ENCODE measurements at places on chromosomes 13 and 19.

DNA sequence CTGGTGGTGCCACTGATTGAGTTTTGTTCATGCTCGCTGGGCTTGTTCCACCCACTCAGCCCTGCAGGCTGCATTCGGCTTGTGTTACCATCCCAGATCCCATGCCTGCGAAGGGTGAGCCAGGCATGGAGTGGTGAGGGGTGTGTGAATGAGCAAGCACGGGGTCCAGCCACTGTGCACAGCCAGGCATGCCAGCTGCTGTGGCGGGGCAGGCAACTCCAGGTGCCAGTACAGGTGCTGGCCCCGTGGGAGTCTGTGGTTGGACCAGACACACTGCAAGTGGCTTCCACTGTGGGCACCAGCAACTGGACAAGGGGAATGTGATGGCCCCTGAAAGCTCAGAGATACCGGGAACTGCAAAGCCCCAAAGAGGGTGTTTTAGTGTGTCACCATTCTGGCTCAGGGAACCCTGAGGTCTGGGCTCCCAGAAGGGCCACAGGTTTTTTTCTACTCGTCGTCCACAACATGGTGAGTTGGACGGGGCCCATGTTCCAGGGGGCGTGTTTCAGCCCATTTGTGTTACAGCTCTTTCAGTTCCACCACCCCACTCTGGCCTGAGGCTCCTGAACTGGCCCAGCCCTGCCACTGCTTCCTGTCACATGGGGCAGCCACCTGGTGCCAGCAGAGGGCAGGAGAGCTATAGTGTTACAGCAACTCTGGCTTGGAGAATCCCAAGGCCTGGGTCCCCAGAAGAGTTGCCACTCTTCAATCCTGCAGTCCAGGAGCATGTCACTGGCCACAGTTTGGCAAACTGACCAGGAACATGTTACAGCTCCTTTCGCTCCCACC lies 217.0 kb upstream of the OBI1 start:
- no peak for DNase-seq

DNA sequence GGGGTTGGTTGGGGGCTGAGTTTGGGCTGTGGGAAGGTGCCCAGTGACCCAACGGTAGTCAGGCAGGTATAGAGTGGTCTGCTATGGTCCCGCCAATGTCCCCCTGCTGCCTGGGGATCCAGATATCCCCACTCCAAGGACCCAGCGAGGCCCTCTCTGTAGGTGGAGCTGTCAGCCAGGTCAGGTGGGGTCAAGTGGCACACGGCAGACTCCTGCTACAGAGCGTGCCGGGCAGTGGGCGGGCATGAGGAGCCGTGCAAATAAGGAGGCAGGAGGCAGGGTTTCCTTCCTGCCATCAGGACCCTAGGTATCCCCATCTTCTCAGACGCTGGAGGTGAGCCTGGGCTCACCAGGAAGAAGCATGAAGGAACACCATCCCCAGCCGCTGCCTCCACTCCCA lies 14.9 kb downstream of the EVI5L start:
- no peak for DNase-seq

DNA sequence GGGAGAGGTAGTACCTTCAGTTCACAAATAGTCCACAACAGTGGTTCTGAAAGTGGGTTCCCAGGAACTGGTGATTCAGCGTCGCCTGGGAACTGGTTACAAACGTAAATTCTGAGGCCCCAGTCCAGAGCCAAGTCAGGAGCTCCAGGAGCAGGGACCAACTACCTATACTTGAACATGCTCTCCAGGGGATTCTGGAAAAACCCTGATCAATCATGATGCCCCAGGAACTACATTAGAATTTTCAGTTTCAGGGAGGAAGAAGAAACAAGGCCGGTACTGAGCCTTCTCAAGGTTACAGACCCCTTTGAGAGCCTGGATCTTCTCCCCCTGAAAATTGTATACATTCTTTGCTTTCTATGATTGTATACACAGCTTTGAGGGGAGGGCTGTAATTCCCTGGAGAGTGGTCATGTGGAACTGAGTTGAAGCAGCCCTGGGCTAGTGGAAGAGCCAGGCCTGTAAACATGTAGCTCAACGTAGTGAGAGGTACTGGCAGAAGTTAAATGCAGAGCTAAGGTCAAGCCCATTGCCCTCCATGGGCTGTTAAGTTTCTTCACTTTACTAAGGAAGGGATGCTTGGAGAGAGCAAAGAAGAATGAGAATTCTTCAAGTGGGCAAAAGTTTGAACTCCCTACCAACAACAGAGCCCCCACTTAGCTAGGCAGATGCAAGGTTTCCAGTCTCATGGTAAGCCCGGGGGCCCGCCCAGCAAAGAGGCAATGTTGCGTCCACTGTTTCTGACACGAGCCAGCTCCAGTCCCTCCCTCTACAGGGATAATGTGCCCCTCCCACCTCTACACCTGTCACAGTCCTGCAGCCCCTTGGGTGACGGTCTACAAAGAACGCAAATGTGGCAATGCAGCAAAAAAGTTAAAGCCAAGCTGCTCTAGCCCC lies 17.0 kb downstream of the DOCK9 start:
- DNase-seq, result peak; percentile 18

GRCh38 chr19:3046698-3047495 lies 15.4 kb downstream of the TLE5 start:
- no peak for DNase-seq

- peak; percentile 62 for DNase-seq
These were observed 16.8 kb downstream of the SPC24 start for GRCh38 chr19:11138601-11139300.

DNA sequence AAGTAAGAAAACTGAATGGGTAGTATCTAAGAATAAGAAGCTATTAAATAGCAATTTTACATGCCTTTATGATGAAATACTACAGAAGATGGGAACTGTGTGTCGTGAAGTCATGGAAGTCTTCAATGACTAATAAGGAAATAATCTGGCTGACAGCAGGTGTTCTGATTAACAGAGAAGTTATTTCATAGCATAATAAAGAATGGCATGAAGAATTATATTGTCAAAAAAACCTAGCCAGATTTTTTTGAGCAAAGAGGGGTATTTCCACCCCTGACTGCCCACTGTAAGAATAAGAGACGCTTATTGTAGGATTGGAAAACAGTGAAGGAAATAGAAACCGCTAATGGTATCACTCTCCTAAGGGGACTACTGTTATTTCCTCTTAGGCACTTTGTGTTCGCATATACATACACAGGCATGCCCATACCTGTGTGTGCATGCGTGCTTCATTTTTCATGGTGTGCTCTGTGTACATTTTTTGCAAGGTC lies 318.8 kb downstream of the SHISA2 start:
- peak; percentile 82 for DNase-seq

GRCh38 chr19:459724-460511 lies 915 bp downstream of the SHC2 start:
- no peak for DNase-seq

DNA sequence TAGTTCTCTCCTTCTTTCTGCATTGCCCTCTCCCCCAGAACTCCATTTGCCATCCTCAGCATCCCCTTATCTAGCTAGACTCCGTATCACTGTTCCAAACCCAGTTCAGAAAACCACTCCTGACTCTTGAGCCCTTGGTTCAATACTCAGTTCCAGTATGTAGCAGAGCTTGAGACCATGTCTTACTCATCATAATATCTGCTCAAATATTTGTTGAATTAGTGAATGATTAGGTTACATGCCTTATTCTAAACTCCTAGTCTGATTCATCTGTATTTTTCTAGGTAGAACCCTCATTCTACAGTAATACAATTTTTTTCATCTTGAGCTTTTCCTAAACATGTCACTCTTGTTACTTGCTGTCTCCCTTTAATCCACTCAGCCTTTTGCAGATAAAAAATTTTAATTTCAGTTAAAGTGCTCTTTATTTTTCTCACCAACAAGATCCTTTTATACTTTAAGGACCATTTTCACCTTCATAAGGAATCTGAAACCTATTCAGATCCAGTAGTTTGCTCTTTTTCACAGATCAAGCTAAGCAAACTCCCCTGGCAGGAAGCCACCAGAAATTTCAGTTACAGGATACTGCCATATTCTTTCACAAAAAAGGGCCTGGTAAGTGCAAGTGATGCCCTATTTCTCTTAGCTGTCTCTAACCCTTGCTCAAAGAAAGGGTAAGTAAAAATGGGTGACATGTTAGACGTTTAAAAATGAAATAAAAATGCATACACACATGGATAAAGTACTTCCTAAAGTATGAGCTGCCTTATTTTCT lies 23.1 kb upstream of the INTS6 start:
- DNase-seq, result no peak

DNA sequence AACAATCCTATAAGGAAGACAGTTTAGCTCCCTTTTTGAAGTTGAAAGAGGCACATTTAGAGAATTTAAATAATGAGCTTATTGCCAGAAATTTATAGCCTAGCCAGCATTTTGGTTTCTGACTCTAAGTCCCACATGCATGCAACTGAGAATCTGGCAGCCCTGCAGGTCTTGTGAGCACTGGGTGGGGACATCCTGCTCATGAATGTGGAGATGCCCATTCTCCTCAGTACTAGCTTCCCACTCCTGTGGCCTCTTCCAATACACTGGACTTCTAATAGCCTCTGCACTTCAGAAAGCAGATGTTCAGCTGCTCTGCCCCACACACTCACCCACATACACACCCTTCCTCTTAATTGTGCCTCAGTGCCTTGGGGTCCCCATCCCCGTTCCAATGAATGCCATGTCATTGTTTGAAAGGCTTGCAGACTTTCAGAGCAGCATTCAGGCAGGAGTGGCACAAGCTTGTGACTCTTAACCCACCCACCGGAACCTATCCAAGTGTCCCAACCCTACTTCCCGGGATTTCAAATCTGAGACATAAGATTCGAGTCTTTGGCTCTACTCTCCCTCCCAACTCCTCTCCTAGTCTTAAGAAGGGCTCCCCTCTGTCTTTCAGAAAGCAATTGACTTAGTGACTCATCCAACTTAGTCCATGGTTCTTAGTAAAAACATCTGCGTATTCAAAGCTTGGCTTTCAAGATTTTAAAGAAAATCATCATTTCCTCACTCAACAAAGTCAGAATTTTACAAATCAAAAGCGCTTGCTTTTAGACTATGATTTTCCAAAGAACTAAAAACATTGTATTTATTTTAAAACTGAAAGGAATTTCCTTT lies 80.0 kb upstream of the FREM2 start:
- DNase-seq, result no peak

- no peak for DNase-seq
These were observed 349.5 kb upstream of the MIR17HG start for GRCh38 chr13:90997951-90998350.

DNA sequence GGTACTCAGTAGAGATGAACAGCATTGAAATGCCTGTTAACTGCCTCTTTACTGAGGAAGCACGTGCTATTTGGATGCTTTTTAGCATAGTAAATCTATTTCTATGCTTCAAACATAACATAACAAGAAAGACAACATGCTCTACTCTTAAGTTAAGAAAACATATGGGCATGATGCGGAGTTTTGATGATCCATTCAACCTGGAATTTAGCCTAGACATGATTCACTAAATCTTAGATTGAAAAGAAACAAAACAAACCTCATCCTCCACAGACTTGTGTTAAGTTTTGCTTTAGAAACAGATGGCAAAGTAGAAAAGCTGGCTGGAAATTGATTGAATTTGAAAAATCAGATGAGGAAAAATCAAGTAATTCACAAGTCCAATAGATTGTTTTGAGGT lies 593.8 kb downstream of the OLFM4 start:
- DNase-seq, result no peak

- no peak for DNase-seq
These were observed 879 bp upstream of the FCGBP start for GRCh38 chr19:39935364-39935661.

GRCh38 chr13:19591864-19592263 lies 30.5 kb upstream of the TPTE2 start:
- DNase-seq, result no peak

- DNase-seq, result no peak
These were observed 12.4 kb downstream of the MEX3D start for GRCh38 chr19:1555487-1556389.

DNA sequence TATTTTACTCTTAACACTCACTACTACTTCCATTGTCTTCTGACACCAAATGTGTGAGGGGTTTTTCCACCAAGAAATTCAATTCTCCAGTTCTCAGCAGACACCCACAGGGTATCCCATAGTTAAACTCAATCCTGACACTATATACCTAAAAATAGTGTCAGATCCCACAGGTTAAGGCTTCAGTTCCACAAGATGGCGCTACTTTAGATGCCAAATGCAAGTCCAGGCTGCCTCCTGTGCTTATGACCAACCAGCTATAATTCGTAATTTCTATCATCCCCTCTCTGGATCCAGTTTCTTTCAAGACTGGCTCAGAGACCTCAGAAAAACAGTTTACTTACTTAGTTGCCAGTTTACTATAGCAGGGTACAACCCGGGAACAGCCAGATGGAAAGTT lies 1146.2 kb upstream of the SPRY2 start:
- peak; percentile 63 for DNase-seq
